ENCODE measurements at places on chromosomes 3 and 15. TPM values are rescaled to one million over a fixed set of nuclear protein-coding genes. Genes with fewer than 3 reads are reported as not detected.

- H3K36me3 ChIP-seq = no peaks in the 10 kb centered on the region
- H3K4me3 ChIP-seq = no peak overlapping the region
- H3K4me1 ChIP-seq = no peaks in the 10 kb centered on the region
- no peak overlapping the region for H3K27ac ChIP-seq
- no peak for DNase-seq
Observed at GRCh38 chr3:55305696-55306485, 181.2 kb downstream of the WNT5A start.

GRCh38 chr3:122299872-122300460 lies 25.1 kb upstream of the CSTA start:
- no peak overlapping the region for H3K4me3 ChIP-seq
- no peak for DNase-seq
- no peak overlapping the region for H3K27ac ChIP-seq
- peaks cover 3% of the 10 kb centered on the region for H3K4me1 ChIP-seq
- H3K36me3 ChIP-seq = no peaks in the 10 kb centered on the region

DNA sequence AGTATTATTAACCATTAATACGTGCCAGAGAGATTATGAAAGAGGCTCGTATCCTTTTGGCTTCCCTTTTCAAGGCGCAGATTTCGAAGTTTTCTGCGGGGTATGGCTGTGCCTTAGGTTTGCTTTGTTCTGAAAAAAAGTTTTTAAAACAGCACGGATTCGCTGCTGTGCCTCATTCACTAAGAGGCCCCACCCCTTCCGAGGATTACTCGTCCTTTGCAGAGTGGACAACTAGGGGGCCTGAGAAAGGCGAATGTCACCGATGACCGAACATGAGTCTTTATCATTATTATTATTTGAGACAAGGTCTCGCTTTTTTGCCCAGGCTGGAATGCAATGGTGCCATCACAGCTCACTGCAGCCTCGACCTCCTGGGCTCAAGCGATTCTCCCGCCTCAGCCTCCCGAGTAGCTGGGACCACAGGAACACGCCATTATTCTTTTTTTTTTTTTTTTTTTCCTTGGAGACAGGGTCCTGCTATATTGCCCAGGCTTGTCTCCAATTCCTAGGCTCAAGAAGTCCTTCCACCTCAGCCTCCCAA lies 684 bp upstream of the RPS27L start:
- no peaks in the 10 kb centered on the region for H3K27me3 ChIP-seq
- H3K4me3 ChIP-seq = peak overlapping the region; percentile 98
- H3K4me1 ChIP-seq = peaks cover 5% of the 10 kb centered on the region
- H3K36me3 ChIP-seq = no peaks in the 10 kb centered on the region

DNA sequence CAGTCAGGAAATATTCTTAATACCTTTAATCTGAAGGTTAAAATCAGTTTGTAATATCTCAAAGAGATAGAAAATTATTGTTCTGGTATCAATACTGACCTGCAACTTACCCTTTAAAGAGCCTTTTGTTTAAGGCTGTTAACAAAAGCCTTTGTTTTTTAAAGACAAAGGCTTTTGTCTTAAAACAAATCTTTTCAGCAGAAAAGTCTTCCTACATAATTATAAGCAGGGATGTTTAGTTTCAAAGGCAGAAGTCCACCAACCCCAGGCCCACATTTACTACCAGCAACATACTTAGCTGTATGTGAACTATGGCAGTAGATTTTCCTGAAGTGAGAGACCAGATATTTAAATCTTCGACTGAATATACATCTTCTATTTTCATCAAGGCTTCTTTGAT lies 36.2 kb downstream of the SLC30A4 start:
- no peaks in the 10 kb centered on the region for H3K4me1 ChIP-seq
- no peaks in the 10 kb centered on the region for H3K36me3 ChIP-seq
- no peak for DNase-seq
- H3K4me3 ChIP-seq = no peak overlapping the region
- no peak overlapping the region for H3K27ac ChIP-seq

- no peaks in the 10 kb centered on the region for H3K36me3 ChIP-seq
- DNase-seq = no peak
- H3K4me1 ChIP-seq = no peaks in the 10 kb centered on the region
Observed at GRCh38 chr15:83837945-83838571, 184.1 kb downstream of the ADAMTSL3 start.

DNA sequence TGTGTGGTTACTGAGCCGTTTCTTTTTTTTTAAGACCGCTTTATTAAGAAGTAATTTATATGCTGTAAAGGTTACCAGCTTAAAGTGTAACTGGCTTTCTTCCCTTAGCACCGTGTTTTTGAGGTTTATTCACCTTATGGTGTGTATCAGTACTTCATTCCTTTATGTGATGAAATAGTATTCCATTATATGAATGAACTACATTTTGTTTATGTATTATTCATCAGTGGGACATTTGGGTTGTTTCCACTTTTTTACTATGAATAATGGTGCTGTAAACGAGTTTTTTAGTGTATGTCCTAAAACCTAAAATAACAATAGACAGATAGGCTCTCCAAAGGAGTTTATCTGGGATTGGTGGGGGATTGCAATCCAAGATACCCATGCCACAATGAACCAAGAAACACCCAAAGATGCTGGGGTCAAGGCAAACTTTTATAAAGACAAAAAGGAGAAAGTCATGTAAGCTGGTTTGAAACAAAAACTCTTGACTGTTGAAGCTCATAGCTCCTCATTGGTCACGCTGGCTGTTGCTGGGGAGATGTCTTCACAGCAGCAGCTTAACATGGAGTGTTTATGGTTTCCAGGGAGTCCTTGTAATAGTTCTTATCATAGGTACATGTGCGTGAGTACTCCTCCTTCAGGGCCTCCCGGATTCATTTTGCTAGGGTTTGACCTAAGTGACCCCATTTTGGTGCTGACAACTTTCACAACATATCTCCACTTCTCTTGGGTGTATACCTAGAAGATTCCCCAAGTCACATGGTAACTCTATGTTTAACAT lies 16.0 kb downstream of the TM2D3 start:
- no peak for DNase-seq
- H3K27ac ChIP-seq = no peak overlapping the region
- peaks cover 4% of the 10 kb centered on the region for H3K4me1 ChIP-seq
- H3K4me3 ChIP-seq = no peak overlapping the region

DNA sequence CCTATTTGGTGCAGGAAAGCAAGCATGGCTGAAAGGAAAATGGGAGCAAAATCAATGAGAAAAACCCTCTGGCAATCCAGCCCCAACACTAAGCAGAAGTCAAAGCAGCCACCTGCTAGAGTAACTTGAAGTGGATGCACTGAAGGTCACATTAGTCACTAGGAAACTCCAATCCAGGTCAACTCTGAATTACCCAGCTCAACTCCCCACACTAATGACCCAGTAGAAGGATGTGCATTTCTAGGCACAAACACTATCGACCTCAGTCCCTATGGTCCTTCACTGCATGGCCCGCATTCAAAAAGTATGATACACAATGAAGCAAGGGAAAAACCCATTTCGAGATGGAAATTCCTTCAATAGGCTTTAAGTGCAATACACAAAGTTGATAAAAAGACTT lies 80.6 kb downstream of the RAD18 start:
- H3K4me3 ChIP-seq = no peak overlapping the region
- H3K27ac ChIP-seq = no peak overlapping the region
- H3K27me3 ChIP-seq = no peaks in the 10 kb centered on the region

DNA sequence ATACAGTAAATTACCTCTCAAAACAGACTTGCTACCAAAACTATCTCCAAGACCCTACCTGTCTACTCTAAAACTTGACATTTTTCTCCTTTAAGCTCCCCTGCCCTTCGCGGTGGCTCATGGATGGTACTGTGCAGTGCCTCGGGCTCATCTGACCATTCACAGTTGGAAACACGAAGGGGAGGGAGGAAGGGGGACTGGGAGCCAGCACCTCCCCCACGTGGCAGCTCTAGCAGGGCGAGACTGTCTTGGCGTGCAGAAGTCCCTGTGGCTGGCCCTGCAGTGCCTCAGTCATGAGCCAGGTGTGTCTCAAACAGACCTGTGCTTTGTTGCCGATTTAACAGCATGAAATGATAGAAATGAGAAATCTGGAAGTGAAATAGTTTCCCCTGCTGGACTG lies 372.0 kb downstream of the GABRG3 start:
- no peak for DNase-seq
- no peaks in the 10 kb centered on the region for H3K4me1 ChIP-seq
- no peaks in the 10 kb centered on the region for H3K27me3 ChIP-seq
- no peak overlapping the region for H3K4me3 ChIP-seq

- H3K27me3 ChIP-seq = no peaks in the 10 kb centered on the region
- DNase-seq = no peak
- H3K36me3 ChIP-seq = peaks cover 5% of the 10 kb centered on the region
- H3K4me1 ChIP-seq = no peaks in the 10 kb centered on the region
- H3K27ac ChIP-seq = no peak overlapping the region
- no peak overlapping the region for H3K4me3 ChIP-seq
Observed at GRCh38 chr3:63832395-63832794, 13.3 kb downstream of the C3orf49 start.

DNA sequence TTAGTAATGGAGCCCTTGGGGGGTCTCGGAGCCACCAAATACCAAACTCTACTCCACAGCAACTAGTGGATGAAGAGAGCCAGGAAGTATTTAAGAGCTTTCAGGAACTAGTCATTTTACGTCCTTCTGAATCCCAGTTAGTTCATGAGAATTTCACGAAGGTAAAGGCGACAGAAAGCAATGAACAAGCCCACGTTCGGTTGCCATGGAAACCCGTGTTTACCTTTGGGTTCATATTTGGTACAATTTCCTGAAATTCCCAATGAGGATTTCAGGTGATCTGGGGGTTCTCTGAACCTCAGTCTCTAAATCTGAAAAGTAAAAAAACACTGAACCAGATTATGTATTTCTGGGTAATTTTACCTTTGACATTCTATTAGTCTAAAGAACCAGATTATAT lies 93.0 kb downstream of the BDH1 start:
- H3K4me1 ChIP-seq = no peaks in the 10 kb centered on the region
- H3K4me3 ChIP-seq = no peak overlapping the region
- no peaks in the 10 kb centered on the region for H3K36me3 ChIP-seq
- peaks cover 19% of the 10 kb centered on the region for H3K27me3 ChIP-seq
- no peak for DNase-seq

DNA sequence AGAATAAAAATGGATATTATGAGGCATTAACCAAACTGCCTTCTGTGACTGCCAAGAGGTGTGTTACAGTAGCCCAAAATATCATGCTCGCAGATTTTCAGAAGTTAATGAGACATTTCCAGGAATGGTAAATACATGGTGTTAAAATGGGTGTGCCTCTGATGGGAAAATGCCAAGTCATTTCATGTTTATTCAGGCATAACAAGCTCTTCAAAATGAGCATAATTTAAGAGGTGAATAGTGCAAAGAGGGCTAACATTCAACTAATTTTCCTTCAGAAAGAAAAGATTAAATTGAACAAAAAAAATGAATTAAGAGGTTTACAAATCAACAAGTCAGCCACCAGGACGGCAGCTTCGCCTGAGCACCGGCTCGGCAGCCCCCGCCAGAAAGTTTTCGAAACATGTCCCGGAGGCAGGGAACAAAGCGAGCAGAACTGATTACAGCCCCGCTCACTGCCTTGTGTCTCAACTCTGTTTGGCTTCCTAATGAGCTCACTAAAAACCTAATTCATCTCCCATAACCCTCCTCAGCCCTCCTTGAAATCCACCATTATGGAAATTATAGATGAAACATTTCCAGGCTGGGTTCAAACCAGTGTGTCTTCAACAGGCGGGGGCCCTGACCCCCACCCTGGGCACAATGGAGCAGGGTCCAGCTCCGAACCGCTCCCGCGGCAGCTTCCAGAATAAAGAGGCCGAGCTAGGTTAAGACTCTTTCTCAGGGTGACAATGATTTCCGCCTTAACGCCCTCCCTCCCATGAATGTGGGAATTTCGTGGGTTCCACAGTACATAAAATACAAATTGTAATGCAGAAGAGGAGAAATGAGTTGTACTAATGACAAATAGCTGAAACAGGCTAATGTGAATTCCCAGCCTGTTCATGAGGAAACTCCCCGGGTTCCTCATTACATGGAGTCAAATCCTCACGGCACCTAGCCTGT lies 43.9 kb downstream of the MEIS2 start:
- H3K27me3 ChIP-seq = no peaks in the 10 kb centered on the region
- no peak for DNase-seq
- no peaks in the 10 kb centered on the region for H3K4me1 ChIP-seq
- H3K4me3 ChIP-seq = no peak overlapping the region
- H3K36me3 ChIP-seq = no peaks in the 10 kb centered on the region

MGLL gene
- total RNA-seq = 2.1 TPM

ZMYND10 gene
- 1.4 TPM for total RNA-seq

GCNT3 gene
- not detected for total RNA-seq

ACKR2 gene
- total RNA-seq = 11.5 TPM

GPR156 gene
- total RNA-seq = 0.12 TPM

Data from natural killer cell treated with Interleukin-12 subunit alpha and Interleukin-12 subunit beta and Interleukin-15 and Interleukin-18, amount 100 ng/mL, for 72 hours (primary cell).